ENCODE measurements at places on chromosomes 6 and 20.

GRCh38 chr6:135209803-135210202 lies 28.7 kb downstream of the MYB start:
- no peak for DNase-seq

DNA sequence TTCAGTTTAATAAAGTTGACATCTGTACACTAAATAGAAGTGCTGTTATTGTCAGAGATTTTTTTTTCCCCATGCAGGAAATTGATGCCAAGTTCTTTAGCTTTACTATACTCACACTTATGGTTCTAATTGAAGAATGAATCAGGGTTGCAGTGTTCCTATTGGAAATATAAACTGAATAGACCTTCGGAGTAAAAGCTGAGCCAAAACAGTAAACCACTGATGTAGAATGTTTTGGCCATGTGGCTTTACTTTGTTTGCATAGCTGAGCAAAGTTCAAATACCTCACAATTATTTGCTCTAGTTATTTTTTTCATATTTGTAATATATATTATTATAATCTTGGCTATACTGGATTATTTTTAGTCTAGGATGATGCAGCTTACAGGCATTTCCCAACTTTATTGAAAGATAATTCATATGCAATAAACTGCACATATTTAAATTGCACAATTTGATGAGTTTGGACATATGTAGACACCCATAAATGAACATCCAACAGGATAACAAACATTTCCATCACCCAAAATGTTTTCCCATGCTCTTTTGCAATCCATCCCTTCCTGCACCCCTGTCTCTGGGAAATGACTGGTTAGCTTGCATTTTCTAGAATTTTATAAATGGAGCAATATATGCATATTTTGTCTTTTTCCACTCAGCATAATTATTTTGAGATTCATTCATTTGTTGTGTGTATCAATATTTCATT lies 105.8 kb upstream of the NOX3 start:
- no peak for DNase-seq

- peak; percentile 4 for DNase-seq
Measured at GRCh38 chr6:18842534-18842933, 455.4 kb downstream of the RNF144B start.

DNA sequence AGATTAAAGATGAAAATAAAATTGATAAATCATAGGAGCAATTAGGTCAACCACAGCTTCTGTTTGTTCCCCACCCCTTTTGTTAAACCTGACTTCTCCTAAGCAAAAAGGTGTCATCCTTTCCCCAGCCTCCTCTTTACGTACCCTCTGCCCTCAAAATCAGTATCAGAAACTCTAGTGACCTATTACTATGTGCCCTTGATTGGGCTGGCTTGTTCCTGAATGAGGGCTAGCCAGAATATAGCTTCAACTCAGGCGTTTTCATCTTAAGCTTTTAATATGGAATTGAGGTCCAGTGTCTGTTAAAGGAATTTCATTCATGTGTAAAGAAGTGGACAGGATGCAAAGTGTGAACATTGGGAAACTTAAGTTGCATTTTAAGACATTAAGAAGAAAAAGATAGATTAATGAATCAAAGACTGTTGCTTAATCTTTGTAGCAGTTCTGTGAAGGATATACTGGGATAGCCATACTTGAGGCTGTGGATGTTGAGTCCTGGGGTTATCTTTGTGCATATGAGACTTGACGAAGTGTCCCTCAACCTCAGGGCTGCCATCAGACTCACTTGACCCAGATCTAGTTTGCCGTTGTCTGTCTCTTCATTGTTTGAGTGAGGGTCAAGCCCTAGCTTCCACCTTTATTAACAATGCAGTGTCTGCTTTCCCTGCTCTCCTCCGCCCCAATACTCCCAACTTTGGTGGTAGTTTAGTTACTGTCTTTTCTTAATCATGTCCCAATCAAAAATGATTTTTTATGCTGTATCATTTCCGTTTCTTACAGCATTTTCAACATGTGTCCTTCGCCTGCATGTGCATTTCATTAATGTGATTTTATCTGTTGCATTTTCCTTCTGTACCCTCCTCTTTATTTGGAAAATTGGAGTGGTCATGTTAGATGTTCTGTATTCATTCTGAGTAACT lies 1.9 kb downstream of the TBPL1 start:
- no peak for DNase-seq

DNA sequence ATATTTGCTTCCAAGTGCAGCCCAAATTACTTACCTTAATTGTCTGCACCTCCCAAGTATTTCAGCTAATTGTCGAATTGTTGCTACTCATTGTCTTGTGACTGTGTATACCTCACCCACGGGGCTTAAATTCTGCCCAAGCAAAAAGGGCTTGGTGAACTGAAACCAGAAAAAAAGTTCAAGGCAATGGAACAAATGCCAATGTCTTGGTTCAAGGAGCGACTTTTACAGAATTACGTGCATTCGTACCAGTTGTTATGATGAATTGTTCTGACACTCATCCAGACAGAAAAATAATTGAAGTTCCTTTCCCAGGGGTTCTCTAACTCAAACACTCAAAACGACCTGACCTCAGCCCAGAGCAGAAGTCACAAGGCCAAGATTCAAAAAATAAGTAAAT lies 13.9 kb upstream of the PXDC1 start:
- DNase-seq, result no peak

GRCh38 chr6:36273067-36273466 lies 3.2 kb downstream of the PNPLA1 start:
- no peak for DNase-seq

GRCh38 chr6:93962566-93962965 lies 543.2 kb upstream of the EPHA7 start:
- peak; percentile 51 for DNase-seq

DNA sequence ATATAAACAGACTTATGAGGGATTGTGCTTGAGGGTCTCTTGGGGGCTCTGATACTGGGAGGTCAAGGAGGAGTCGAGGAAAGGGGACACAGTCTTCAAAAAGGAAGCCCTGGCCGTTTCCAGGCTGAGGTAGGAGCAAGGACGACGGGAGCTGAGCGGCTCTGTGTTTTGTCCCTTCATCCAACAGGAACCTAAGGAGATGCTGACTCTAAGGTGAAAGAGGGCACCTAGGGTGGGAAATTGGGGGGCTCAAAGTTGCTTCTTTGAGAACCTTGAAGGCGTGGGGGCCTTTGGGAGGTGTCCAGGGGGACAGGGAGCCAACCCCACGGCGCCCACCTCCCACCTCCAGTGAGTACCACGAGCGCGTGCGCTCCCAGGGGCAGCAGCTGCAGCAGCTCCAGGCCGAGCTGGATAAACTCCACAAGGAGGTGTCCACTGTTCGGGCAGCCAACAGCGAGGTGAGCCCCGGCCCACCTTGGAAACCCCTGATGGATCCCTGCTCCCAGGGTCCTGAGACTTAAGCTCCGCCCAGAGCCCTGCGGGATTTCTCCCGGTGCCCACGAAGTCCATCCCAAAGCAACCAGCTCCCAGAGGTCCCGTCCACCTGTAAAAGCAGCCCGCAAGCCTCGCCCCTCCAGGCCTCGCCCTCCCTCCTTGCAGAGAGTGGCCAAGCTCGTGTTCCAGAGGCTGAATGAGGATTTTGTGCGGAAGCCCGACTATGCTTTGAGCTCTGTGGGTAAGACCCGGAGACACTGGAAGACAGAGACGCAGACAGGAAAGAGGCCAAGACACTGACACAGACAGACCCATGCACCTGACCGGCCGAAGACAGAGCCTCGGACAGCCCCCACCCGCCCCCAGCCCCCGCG lies 2.9 kb downstream of the SPAG4 start:
- peak; percentile 50 for DNase-seq

GRCh38 chr6:115983998-115984397 lies 76.7 kb downstream of the FRK start:
- DNase-seq, result no peak

DNA sequence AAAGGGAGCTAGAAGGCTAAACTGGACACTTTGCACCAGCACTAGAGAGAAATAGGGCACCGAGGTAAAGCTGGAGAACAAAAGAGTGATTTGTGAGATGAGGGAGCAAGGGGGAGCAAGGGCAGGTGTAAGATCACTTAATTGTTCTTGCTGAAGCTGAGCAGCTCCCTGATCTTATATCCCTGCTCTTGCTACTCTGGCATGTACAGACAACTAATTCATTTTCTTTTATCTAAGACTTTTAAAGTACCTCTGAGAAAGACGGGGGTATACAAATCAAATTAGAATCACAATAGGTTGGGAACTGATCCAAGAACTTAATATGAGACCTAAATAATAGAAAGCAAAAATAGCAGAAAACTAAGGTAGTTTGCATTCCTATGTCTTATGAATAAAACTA lies 381.7 kb upstream of the POU3F2 start:
- no peak for DNase-seq

DNA sequence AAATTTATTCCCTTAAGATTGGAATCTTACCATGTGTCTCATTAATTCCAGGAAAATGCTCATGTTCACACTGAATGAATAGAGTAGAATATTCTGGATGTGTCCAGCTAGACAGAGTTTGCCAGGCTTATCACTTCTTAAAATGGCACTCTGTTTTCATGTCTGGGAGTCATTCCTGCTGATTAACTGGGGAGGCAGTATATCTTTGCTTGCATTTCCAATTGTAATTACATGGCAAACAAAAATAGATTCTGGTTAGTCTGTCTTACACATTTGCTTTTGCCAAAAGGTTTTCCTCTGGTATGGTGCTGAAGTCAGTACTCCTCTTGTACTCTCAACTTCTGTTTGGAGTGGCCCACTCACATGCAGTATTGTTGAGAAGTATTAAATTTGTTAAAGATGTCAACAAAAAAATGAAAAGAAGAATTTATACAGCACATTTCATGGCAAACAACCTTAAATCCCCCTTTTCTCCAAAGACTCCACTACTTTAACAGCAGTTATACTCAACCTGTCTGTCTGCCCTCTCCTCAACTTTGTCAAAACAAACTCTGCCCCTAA lies 70.2 kb downstream of the TENT5A start:
- DNase-seq, result no peak

- peak; percentile 97 for DNase-seq
Measured at GRCh38 chr20:31718952-31719643, 3.6 kb downstream of the BCL2L1 start.

- DNase-seq, result no peak
Measured at GRCh38 chr6:29537714-29538403, 21.7 kb downstream of the UBD start.

GRCh38 chr6:21349834-21350233 lies 243.7 kb upstream of the SOX4 start:
- no peak for DNase-seq

- DNase-seq, result peak; percentile 60
Measured at GRCh38 chr6:150008588-150008987, 16.7 kb downstream of the RAET1L start.

DNA sequence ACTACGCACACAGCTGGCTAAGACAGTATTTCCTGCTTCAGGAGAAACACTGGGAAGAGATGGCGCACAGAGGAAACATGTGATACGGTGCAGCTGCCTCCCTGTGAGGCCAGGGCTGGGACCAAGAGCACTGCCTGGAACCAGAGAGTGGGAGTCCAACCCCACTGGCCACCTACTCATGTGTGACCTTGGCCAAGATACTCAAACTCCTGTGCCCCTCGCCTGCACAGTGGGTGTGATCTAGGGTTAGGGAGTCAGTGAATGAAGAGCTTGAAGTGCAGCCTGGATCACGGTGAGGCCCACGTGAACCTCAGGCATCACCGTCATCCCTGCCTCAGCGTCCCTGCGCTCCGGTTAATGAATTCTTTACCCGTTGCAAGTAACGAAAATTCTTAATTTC lies 41.7 kb upstream of the MPC1 start:
- DNase-seq, result no peak

- DNase-seq, result no peak
Measured at GRCh38 chr6:34657037-34657306, 39.6 kb downstream of the ILRUN start.
